ENCODE measurements at places on chromosomes 5 and 9.

GRCh38 chr9:13719446-13719845 lies 440.0 kb upstream of the MPDZ start:
- DNase-seq, result no peak
- H3K4me3 ChIP-seq, result no peak overlapping the region
- no peaks in the 10 kb centered on the region for H3K36me3 ChIP-seq

- H3K36me3 ChIP-seq, result no peaks in the 10 kb centered on the region
- H3K27ac ChIP-seq, result no peak overlapping the region
- no peak for DNase-seq
- no peaks in the 10 kb centered on the region for H3K27me3 ChIP-seq
These were observed 586.2 kb downstream of the ZNF608 start for GRCh38 chr5:124160265-124160664.

- no peak overlapping the region for H3K4me3 ChIP-seq
- peaks cover 60% of the 10 kb centered on the region for H3K4me1 ChIP-seq
- no peak for DNase-seq
- peaks cover 39% of the 10 kb centered on the region for H3K36me3 ChIP-seq
These were observed 21.0 kb downstream of the STOM start for GRCh38 chr9:121349009-121349408.

- H3K4me1 ChIP-seq, result no peaks in the 10 kb centered on the region
- no peak for DNase-seq
- no peaks in the 10 kb centered on the region for H3K27me3 ChIP-seq
- no peak overlapping the region for H3K27ac ChIP-seq
- no peak overlapping the region for H3K4me3 ChIP-seq
These were observed 14.9 kb downstream of the COL5A1 start for GRCh38 chr9:134656334-134657006.

DNA sequence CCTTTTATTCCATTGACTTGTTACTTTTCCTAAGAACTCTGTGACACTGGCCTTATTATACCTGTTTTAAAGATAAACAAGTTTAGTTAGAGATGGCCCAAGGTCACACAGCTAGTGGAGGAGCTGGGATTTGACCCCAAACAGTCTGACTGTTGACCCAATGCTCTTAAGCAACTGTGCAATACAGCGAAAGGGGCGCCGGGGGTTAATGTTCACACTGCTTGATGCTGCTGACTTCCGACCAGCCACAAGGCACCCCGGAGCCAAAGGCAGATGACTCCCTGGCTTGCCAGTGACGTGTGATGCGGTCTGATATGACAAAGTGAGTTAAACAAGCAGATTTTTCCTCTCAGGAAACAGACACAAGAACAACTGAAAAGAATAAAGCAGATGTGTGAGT lies 23.9 kb downstream of the PIK3R1 start:
- H3K4me1 ChIP-seq, result peaks cover 70% of the 10 kb centered on the region
- peaks cover 3% of the 10 kb centered on the region for H3K36me3 ChIP-seq
- no peak overlapping the region for H3K27ac ChIP-seq

DNA sequence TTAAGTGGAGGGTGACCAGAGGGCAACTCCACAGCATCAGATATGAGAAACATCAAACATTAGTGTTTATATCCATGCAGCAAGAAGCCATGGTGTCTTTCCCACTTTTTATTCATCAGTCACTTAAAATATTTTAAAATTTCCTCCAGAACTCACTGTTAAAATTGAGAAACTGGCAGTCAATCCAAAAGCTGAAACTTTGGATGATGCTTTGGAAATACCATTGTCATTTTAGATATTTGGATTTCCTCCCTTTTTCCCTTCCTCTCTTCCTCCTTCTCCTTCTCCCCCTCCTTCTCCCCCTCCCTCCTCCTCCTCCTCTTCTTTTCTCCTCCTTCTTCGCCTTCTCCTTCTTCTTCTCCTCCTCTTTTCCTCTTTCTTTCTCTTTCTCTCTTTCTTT lies 33.1 kb upstream of the NTRK2 start:
- H3K4me1 ChIP-seq, result no peaks in the 10 kb centered on the region
- no peak overlapping the region for H3K4me3 ChIP-seq
- no peaks in the 10 kb centered on the region for H3K27me3 ChIP-seq

GRCh38 chr9:131096269-131097125 lies at the start of gene AIF1L:
AIF1L (plus strand) TSS chr9:131096531; CDS start chr9:131096630, 99 bp downstream.
- peak; percentile 64 for DNase-seq
- H3K27me3 ChIP-seq, result peaks cover 7% of the 10 kb centered on the region
- peak within 1 kb of the TSS; percentile 55 for H3K4me3 ChIP-seq
- H3K36me3 ChIP-seq, result no peaks in the 10 kb centered on the region
- no peak within 1 kb of the TSS for H3K27ac ChIP-seq

- H3K4me1 ChIP-seq, result no peaks in the 10 kb centered on the region
- DNase-seq, result no peak
- H3K27ac ChIP-seq, result no peak overlapping the region
- H3K36me3 ChIP-seq, result no peaks in the 10 kb centered on the region
These were observed 105.7 kb downstream of the UGCG start for GRCh38 chr9:112002131-112002846.

DNA sequence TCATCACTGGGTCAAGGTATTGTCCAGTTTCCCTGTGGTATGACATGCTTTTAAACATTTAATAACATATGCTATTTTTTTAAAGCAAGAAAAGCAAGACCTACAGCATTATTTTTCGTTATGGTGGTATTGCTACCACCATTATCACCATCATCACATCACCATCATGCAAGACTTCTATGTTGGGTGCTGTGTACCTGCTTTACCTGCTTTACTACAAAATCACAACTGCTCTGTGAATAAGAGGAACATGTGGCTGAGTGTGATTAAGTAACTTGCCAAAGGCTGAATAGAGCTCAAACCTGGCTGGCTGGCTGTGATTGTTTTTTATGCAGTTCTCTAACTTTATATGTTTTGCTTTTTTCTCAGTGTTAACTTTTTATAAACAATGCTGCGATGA lies 140.8 kb upstream of the CLINT1 start:
- no peak overlapping the region for H3K27ac ChIP-seq
- no peak for DNase-seq

DNA sequence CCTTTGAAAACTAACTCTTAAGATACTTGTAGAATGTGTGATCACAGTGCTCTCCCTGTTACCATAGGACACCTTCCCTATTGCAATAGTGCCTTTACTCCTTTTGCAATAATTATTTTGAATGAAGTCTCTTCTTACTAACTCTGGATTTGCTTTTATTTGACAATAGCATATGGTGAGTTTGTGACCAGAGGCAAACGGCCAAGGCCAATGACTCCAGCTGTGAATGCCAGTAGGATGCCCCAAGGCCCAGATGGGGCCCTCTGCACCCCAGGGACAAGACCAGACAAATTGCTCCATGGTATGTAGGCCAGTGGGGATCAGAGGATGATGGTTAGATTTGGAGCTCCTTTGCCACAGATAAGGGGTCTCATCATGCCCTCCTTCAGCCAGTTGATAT lies 116.9 kb downstream of the NPR3 start:
- H3K27me3 ChIP-seq, result no peaks in the 10 kb centered on the region
- H3K27ac ChIP-seq, result no peak overlapping the region
- H3K4me1 ChIP-seq, result no peaks in the 10 kb centered on the region
- no peak overlapping the region for H3K4me3 ChIP-seq

DNA sequence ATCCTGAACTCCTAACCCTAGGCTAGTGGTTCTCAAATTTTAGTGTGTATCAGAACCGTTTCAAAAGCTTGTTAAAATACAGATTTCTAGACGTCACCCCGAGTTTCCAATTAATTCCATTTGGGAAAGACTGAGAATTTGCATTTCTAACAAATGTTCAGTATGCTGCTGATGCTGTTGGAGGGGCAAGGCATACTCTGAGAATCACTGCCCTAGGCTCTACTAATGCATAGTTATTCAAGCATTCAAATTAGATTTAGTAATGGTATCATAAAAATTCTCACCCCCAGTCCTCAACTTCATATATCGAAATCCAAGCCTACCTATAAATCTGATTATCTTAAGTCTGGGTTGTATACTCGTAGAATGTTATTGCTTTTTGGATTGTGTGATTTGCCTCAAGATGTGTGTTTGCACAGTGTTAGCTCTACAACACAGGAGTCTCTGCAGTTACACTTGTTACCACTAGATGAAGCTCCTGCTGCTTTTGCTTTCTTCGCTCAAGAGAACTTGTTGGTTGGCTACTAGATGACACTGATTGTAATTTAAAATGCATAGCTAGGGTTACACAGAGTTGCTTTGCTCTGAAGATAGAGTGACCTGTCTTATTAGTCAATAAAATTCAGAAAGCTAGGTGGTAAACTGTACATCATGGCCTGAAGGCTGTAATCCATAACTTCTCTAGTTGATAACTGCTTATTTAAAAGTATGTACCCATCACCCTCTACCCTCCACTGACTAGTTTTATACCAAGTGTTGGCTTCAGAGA lies 7.5 kb upstream of the ERAP2 start:
- no peaks in the 10 kb centered on the region for H3K36me3 ChIP-seq
- peaks cover 3% of the 10 kb centered on the region for H3K4me1 ChIP-seq
- peak; percentile 77 for DNase-seq

DNA sequence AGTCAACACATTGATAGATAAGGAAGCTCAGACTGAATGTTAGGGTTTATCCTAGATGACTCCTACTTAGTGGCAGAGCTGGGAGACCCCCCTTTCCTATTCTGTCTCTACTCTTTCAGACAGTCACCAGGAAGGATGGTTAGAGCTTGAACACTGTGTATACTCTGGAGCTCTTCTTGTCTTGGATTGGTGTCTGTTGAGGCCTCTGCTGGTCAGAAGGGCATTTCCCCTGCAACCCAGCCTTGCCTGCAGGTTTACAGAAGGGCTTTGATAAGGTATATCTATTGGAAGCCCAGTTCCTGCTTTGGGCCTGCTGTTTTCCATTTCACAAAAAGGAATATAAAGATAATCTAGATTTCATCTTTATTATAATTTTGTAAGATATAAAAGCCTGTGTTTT lies 71.8 kb downstream of the KDM4C start:
- H3K27me3 ChIP-seq, result no peaks in the 10 kb centered on the region
- H3K36me3 ChIP-seq, result no peaks in the 10 kb centered on the region
- no peak overlapping the region for H3K4me3 ChIP-seq

DNA sequence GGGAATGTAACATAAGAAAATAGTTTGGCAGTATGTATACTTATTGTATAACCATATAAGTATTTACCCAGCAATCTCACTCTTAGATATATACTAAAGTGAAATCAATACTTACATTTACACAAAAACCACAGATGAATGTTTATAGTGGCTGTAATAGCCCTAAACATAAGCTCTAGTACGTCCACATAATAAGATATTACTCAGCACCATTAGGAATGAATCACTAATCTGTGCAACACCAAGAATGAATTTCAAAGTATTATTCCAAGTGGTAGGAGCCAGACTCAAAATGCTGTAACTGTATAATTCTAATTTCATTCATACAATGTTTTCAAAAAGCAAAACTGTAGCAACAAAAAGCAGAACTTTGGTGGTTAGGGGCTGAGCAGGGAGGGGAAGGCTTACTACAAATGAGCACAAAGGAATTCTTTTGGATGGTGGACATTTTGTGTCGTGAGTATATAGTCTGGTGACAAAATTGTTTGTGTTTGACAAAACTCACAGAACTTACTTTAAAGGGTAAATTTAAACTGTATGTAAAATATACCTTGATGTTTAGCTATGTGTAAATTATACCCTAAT lies 11.9 kb upstream of the C5orf46 start:
- H3K4me1 ChIP-seq, result no peaks in the 10 kb centered on the region
- H3K27me3 ChIP-seq, result no peaks in the 10 kb centered on the region
- H3K4me3 ChIP-seq, result no peak overlapping the region
- no peak overlapping the region for H3K27ac ChIP-seq

GRCh38 chr5:65010841-65011240 lies 242.1 kb downstream of the CWC27 start:
- no peak overlapping the region for H3K4me3 ChIP-seq
- no peak for DNase-seq
- no peaks in the 10 kb centered on the region for H3K27me3 ChIP-seq
- H3K4me1 ChIP-seq, result no peaks in the 10 kb centered on the region

DNA sequence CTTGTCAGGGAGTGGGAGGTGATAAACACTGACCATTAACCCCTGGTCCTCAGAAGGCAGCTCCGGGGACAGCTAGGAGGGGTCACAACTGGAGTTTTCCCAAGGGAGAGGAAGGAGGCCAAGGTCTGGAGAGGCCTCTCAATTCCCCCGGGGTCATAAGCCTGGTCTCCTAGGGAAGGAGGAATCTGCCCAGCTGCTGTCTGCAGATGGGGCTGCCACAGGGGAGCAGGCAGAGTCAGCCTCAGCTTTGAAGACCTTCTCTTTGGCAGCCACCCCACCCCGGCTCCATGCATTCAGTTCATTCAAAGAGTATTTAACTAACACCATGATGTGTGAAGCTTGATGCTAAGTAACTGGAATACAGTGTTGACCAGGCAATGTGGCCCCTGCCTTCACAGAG lies 74.6 kb upstream of the HSPA9 start:
- no peaks in the 10 kb centered on the region for H3K36me3 ChIP-seq
- H3K4me3 ChIP-seq, result no peak overlapping the region
- no peak overlapping the region for H3K27ac ChIP-seq
- peaks cover 25% of the 10 kb centered on the region for H3K4me1 ChIP-seq
- H3K27me3 ChIP-seq, result no peaks in the 10 kb centered on the region

- DNase-seq, result no peak
- H3K27ac ChIP-seq, result no peak overlapping the region
- no peaks in the 10 kb centered on the region for H3K27me3 ChIP-seq
- H3K4me1 ChIP-seq, result no peaks in the 10 kb centered on the region
- no peaks in the 10 kb centered on the region for H3K36me3 ChIP-seq
- no peak overlapping the region for H3K4me3 ChIP-seq
These were observed 68.7 kb upstream of the SLC1A3 start for GRCh38 chr5:36537724-36538123.

DNA sequence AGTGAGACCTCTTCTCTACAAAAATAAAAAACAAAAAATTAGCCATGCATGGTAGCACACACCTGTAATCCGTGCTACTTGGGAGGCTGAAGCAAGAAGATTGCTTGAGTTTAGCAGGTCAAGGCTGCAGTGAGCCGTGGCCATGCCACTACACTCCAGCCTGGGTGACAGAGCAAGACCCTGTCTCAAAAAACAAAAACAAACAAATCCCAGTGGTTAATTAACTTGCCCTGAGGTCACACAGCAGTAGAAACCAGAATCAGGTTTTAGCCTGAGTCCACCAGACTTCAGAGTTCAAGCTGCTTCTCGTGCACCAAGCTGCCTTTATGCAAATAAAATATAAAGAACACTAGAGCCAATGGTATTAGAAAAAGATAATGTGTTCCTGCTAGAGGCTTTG lies 169.7 kb downstream of the GOLPH3 start:
- DNase-seq, result no peak
- H3K4me1 ChIP-seq, result no peaks in the 10 kb centered on the region
- H3K27ac ChIP-seq, result no peak overlapping the region
- no peaks in the 10 kb centered on the region for H3K36me3 ChIP-seq
- H3K4me3 ChIP-seq, result no peak overlapping the region

- H3K27ac ChIP-seq, result no peak overlapping the region
- H3K4me1 ChIP-seq, result no peaks in the 10 kb centered on the region
- no peaks in the 10 kb centered on the region for H3K36me3 ChIP-seq
These were observed 316.5 kb downstream of the KCTD16 start for GRCh38 chr5:144487207-144487606.

DNA sequence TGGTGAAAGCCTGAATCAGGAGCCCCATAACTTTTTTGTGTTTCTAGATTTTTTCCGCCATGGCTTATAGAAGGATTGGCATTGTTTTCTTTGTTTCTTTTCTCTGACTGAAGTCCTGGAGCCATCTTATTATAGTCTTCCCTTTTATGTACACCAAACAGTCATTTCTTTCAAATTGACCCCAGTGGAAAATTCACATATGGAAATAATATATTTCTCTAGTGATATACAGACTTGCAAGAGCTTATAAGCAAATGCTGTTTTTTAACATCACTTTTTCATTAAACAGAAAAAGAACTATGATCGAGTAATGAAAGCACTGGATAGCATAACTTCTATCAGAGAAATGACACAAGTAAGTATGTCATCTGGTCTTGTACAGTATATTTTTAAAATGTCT lies 155.6 kb downstream of the PARP8 start:
- H3K27me3 ChIP-seq, result no peaks in the 10 kb centered on the region
- no peak overlapping the region for H3K4me3 ChIP-seq
- H3K4me1 ChIP-seq, result no peaks in the 10 kb centered on the region
- no peaks in the 10 kb centered on the region for H3K36me3 ChIP-seq
- H3K27ac ChIP-seq, result no peak overlapping the region
- DNase-seq, result no peak
